ENCODE measurements at places on chromosomes 4 and X.

DNA sequence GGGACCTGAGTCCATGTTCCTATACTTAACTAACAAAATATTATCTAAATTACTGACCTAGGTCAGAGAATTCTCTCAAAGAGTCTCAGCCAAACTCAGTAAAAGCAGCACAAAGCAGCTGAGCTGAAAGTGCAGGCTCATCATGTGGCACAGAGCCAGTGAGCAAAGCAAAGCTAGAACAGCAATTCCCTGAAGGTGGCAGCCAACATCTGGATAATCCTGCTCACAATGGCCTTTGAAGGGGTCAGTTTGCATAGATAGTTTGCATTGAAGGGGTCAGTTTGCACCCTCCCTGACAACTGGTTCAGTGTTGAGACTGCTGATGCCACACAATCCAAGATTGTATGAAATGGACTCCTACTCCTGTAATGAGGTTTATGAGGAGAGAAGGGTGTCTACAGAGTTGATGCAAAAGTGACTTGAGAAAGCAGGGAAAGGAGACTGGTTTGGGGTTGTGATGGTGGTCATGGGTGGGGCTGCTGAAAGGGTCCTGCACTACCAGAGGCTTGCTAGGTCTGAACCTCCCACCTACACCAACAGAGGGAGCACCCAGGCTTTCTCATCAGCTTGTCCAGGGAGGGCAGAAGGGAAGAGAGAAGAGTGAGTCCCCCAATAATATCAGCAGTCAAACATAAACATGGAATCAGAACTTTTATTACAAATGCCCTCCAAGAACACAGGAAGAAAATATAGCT lies 39.7 kb downstream of the TRIM61 start:
- no peak for DNase-seq

GRCh38 chr4:152014280-152014679 lies 253.5 kb upstream of the GATB start:
- peak; percentile 13 for DNase-seq

DNA sequence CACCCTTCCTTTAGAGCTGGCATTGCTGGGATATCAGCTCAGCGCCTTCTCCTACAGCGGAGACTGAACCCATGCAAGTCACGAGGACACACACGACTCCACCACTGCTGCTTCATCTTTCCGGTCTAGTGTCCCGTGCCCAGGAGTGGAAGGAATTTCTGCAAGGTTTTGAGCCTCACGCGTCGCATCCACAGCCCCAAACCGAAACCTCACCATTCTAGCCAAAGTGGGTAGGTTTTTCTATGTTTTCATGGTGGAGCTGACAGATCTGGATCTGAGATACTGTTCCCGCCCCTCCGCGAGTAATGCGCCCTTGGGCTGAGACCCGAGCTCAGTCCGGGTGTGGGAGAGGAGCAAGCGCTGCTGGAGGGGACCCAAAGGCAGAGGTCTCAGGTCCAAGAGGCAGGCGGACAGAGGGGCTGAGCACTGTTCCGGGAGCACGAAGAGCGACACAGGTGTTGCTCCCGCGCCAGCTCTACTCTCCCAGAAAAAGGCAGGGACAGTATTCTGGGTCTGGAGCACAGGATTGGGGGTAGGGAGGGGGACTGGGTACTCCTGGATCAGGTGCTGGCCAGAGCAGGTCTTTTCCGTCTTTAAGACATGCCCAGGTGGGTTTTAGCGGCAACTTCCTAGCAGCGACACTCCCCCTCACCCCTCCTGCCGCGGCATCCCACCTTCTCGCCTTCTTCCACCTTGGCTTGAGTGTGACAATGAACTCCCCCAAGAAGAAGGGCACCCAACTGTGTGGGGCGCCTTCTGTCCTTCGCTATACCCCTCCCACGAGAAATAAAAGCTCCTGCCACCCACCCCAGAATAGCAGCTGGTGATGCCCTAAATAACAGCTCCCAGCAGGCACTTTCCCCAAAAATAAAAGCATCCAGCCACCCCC lies 1.8 kb downstream of the EPHA5 start:
- no peak for DNase-seq

DNA sequence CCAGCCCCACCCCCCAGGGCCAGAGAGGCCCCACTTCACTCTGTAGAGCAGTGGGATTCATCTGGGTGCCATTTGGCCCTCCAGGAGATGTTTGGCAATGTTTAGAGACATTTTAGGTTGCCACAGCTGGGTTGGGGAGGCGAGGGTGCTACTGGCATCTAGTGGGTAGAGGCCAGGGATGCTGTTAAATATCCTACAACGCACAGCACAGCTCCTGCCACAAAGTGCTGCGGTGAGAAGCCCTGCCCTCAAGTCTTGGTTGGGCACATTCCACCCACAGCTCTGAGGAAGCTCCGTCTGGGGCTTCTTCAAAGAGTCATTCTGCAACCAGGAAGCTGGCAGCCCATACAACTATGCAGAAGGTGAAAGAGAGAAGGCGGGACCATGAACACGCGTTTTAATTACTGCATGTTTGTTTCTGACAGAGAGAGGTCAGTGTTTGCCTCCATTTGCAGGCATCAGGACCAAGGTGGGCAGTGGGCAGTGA lies 48.1 kb upstream of the FAM9C start:
- peak; percentile 63 for DNase-seq

GRCh38 chr4:23238848-23239247 lies 546.1 kb downstream of the GBA3 start:
- DNase-seq, result no peak

DNA sequence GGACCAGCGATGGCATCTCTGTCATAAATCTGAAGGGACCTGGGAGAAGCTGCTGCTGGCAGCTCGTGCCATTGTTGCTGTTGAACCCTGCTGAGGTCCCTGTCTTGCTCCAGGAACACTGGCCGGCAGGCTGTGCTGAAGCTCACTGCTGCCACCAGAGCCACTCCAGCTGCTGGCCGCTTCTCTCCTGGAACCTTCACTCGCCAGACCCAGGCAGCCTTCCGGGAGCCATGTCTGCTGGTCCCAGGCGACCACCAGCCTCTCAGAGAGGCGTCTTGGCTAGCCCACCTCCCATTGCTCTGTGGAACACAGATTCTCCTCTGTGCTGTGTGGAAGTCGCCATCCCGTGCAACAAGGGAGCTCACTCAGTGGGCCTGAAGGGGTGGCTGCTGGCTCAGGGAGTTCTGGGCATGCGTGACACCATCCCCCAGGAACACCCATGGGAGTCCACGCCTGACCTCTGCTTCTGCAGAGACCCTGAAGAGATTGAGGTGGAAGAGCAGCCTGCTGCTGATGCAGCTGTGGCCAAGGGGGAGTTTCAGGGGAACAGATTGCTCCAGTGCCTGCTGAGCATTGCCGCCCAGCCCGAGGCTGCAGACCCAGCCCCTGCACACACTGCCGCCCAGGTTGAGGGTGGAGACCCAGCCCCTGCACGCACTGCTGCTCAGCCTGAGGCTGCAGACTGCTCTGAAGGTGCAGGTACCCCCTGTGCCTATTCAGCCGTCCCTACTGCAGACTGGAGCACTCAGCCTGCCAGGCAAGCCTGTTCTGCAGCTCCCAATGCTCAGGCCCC lies 33.1 kb upstream of the CYP4V2 start:
- no peak for DNase-seq

- peak; percentile 74 for DNase-seq
These were observed at the start of gene ZFX for GRCh38 chrX:24149351-24150050. Gene ZFX (plus strand): TSS chrX:24149729. CDS start chrX:24172743, 23,014 bp downstream.

- DNase-seq, result no peak
These were observed 284.7 kb downstream of the ZNF674 start for GRCh38 chrX:46260499-46260898.

DNA sequence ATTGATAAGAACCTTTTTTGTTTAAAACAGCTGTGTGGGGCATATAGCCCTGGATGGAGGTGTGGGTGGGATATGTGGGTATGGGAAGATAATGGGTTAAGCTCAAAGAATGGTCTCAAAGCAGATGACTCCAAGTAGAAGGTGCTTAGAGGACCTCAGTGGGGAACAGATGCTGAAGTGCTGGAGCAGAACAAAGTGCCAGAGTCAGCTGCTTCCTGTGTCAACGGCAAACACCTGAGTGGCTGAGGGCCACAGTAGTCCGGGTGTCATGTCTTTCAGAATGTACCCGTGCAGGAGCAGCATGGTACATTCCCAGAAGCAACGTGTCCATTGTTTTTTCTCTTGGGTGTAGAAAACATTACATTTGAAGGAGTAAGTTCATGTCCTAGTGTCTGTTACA lies 210.6 kb downstream of the CCNG2 start:
- DNase-seq, result no peak

- DNase-seq, result no peak
These were observed 64.6 kb downstream of the ANAPC4 start for GRCh38 chr4:25441519-25442117.

GRCh38 chr4:86664959-86665358 lies 70.8 kb downstream of the PTPN13 start:
- DNase-seq, result no peak

- no peak for DNase-seq
These were observed 33.7 kb downstream of the HTT start for GRCh38 chr4:3108211-3108610.

GRCh38 chr4:145554691-145555090 lies 64.5 kb upstream of the MMAA start:
- DNase-seq, result no peak

- DNase-seq, result no peak
These were observed 177.2 kb downstream of the AMELX start for GRCh38 chrX:11470250-11470974.

DNA sequence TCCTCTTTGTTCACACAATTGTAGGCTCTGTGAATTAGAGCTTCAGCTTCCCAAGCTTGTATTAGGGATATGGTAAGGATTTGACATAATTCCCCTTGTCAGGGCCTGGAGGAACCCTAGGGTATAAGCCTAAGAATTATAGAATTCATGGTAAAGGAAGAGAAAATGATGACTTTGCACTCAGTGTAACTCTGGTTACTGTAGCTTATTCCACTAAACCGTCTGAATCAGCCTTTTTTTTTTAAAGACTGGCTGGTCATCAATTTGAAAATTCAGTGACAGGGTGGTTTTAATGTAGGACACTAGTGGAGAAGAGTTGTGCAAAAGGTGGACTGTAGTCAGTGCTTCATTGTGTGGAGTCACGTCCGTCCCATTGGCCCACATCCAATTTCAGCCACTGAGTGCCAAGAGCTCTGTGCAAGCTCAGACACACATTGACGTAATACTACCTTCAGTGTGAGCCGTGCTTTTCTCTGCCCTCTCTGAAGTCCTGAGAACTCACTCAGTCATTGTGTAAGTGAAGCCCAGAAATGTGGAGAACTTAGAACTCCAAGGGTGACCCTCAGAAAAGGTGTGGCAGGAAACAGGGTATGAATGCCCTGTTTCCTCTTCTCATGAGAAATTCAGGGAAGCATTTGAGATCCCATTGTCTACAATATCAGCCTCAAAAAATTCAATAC lies 449.8 kb downstream of the C4orf33 start:
- DNase-seq, result no peak

DNA sequence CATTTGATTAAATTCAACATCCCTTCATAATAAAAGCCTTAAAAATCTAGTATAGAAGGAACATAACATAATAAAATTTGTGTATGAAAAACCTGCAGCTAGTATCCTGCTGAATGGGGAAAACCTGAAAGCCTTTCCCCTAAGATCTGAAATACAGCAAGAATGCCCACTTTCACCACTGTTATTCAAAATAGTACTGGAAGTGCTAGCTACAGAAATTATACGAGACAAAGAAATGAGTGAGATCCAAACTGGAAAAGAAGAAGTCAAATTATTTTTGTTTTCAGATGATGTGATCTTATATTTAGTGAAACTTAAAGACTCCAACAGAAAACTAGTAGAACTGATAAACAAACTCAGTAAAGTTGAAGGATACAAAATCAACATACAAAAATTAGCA lies 152.9 kb downstream of the RTL3 start:
- DNase-seq, result no peak

GRCh38 chr4:131989576-131989975 lies 1159.5 kb upstream of the PCDH10 start:
- DNase-seq, result no peak

DNA sequence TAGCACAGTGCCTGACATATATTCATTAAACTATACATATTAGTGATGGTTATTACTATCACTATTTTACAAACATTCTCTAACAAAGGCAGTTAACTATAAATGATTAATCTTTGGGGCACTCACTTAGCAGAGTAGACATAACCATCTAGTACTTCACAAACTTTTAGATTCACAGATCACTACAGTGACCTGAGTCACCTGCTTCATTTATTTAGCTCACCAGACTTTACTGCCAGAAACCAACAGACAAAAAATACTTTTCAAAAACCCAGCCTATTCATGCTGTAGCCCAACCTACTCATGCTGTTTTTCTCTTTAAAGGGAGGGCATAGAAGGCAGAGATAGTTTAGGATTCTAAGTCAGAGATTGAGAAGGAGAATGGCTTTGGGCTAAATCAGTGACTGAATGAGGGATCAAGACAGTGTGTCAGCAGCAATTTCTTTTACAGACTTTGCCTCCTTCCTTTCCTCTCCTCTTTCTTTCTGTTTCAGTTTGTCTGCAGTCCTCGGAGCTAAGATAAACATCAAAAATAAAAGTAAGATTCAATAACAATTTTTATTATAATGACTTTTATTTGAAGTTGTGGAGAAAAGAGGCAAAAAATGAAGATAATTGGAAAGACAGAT lies 34.7 kb upstream of the PDE5A start:
- DNase-seq, result no peak

- no peak for DNase-seq
These were observed 217.3 kb upstream of the TAPT1 start for GRCh38 chr4:16443504-16444088.

GRCh38 chrX:44957848-44958247 lies 84.9 kb downstream of the KDM6A start:
- DNase-seq, result no peak

- DNase-seq, result no peak
These were observed 301.1 kb downstream of the ARHGAP24 start for GRCh38 chr4:85776096-85776495.

- DNase-seq, result no peak
These were observed 11.9 kb downstream of the EDNRA start for GRCh38 chr4:147492761-147493160.

DNA sequence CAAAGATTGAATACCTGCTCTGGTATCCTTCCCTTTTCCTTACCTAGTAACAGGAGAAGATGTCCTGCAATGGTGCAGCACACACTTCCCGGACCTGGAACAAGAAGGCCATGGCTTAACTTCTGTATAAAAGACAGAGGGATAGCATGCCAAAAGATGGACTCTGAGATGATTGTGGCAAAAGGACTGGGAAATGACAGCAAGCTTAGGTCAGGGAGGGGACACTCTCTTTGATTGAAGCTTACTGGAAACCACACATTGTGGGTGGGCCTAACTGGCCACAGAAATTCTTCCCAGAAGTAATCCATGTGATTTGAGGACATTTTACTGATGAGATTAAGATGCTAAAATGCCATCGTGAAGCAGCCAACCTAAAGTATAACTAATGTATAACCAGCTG lies 71.0 kb upstream of the OTUD4 start:
- DNase-seq, result no peak

DNA sequence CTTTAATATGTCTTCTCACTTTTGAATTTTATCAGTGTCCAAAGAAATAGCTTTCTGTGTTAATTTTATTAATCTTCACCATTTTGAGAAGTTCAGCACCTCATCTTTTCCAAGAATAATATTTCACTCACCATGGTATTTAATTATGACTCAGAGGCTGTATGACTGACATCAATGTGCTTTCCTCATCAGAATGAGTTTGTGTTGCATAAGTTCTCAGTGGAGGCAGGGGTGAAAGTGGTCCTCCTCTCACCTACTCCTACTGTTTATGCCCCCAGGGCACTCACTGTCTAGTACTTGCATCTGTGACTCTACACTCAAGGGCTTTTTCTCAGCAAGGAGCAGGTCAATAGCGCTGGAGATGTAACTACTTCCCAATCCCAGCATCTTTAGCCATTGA lies 905.3 kb upstream of the INTU start:
- no peak for DNase-seq

GRCh38 chr4:184957446-184958115 lies 60.7 kb upstream of the HELT start:
- no peak for DNase-seq

GRCh38 chr4:124883632-124884031 lies 171.1 kb upstream of the ANKRD50 start:
- DNase-seq, result no peak
